ENCODE measurements at places on chromosomes 5 and 9.

DNA sequence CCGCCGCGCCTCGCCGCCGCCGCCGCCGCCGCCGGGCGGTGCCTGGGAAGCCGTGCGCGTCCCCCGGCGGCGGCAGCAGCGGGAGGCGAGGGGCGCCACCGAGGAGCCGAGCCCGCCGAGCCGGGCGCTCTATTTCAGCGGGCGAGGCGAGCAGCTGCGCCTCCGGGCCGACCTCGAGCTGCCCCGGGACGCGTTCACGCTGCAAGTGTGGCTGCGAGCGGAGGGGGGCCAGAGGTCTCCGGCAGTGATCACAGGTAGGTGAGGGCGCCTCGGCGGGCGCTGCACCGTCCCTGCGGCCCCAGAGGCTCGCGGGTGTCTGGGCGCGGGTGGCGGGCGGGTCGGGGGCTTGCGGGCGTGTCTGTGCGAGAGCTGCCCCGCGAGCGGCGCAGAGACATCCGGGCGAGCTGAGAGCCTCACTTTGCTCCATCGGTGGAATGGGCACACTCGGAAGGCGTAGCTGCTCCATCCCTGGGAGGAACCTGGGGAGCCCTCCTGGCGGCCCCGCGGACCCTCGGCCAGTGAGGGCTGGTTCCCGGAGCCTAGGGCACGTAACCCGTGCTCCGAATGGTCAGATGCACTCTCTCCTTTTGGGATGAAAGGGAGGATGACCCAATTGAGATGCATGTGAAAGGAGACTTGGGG, 864 bp downstream of the PAPPA start:
- DNase-seq, result no peak

DNA sequence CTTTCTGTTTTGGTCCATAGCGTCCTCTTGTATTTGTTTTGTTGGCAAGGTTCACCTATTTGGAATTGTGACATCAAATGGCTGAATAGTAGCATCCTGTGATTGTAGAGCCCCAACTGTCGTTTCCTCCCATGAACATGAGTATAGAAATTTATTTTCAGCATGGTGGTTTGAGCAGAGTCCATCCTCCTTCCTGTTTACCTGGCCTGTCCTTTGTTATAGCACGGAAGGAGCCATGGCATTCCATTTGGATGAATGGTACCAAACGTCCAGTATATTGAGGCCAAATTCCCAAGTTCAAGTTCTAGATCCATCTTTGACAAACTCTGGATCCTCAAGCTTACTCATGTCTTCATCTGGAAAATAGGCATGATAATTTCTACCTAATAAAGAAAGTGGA, 16.8 kb downstream of the RASGRF2 start:
- no peak for DNase-seq

- no peak for DNase-seq
Measured at GRCh38 chr9:104682642-104683041, 11.7 kb upstream of the OR13D1 start.

DNA sequence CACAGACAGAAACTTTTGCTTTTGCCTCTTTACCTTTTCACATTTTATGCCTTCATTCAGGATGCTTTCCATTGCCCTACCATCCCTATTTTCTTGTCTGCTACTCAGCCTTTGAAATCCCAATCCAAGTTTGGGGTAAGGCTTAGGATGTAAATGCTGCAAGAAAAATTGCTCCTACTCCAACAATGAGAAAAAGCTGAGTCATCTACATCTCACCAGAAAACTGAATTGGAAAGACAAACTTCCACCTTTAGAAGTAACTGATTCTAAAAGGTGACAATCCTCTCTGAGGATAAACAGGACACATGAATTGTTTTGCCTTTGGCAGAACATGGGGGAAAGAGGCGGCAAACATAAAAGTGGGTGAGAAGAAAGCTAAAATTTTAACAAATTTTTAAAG, 295.6 kb downstream of the NR2F1-AS1 start:
- no peak for DNase-seq

DNA sequence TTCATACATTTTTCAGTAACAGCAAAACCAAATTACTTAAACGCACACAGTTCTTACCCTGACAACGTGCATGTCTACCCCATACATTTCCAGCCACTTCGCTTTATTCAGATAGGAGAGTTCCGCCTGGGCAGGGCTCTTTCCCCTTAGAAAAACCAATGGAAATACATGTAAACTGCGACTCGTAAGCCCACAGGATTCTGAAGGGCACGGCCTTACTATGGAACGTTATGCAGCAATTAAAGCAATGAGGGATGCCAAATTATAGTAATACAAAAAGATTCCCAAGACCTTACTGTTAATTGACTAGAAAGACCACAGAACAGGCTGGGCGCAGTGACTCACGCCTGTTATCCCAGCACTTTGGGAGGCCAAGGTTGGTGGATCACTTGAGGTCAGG, 64.5 kb downstream of the EPB41L4B start:
- DNase-seq, result no peak

DNA sequence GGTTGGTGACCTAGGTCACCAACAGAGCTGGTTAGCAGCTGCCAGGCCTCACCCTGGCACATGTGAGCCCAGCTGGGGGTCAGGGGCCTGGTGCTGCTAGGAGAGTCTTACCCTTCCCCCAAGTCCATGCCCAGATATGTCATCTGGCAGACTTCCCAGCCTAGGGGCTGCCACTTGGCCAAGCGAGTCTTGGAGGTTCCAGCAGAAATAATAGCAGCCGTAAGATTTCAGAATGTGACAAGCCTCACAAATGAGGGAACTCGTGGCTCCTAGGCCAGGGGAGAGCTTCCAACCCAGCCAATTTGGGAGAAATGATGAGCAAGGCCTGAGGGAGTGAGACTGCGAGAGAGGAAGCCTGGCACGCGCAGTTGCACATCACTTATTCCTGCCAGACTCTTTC, 11.1 kb downstream of the URM1 start:
- DNase-seq, result no peak

DNA sequence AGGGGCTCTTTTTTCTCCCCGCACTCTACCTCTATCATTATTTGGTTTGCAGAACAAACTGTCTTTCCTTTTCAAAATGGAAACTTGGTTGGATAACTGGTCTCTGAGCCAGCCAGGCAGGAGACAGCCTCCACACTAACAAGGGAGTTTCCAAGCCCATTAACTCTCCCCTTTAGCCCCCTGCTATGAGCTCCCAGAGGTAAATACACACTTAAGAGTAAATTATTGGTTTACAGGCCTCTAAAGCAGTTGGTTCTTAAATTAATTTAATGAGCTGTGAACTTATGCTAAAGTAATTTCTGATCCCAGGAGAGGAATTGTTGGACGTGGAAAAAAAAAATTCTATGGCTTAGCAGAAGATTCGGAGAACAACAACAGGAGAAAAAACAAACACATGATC, 30.3 kb downstream of the EPB41L4A start:
- no peak for DNase-seq

DNA sequence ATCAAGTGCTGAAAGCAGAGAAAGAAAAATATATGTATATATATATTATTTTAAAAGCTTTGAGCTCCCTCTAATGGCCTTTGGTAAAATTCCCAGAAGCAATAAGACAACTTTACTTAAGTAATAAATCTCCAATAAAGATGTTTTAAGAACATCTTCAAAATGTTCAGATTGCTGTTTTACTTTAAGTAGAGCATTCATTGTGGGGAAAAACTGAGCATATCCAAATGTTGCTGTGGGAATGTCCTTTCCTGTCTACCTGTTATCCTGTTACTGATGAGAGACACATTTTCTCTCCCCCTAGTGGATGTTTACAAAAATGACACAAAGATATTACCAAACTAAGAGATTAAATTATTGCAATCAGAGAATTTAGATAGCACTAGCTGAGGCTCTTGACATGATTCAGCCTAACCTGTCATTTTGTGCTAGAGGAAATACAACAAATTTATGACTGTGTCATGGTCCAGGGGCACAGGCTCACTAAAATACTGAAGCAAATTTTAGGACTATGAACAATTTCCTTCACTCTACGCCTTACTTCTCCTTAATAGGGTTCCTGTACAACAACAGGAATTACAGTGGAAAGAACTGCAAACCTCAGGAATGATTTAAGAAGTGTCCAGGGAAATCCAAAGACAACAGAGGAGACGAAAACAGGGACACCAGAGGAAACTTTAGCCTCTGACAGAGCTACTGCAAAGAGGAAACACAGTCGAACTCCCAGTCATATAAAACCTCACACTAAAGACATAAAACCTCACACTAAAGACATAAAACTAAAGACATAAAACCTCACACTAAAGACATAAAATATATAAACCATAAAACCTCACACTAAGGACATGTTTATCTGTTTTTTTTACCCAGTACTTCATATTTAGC, 24.3 kb upstream of the PRRC1 start:
- no peak for DNase-seq

- peak; percentile 26 for DNase-seq
Measured at GRCh38 chr9:93673021-93673838, 96.8 kb downstream of the PHF2 start.

GRCh38 chr5:128378196-128378595, 159.8 kb downstream of the FBN2 start:
- DNase-seq, result no peak

DNA sequence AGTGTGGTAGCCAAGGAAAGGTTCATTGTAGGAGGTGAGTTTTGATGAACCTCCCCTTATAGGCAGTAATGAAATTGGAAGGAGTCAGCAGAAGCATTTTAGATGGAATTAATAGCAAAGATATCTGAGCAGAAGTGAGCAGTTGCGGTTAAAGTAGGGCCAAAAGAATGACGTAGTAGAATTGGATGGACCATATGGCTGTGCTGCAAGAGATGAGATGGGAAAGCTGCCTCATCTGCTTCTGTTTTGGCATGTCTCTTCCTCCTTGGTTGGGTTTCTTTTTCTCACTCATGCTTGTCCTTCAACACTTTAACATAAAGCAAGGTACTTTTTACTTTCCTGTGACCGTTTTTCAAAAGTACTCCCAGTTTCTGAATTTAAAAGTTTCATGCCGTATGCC, 55.8 kb downstream of the AQP7 start:
- no peak for DNase-seq

DNA sequence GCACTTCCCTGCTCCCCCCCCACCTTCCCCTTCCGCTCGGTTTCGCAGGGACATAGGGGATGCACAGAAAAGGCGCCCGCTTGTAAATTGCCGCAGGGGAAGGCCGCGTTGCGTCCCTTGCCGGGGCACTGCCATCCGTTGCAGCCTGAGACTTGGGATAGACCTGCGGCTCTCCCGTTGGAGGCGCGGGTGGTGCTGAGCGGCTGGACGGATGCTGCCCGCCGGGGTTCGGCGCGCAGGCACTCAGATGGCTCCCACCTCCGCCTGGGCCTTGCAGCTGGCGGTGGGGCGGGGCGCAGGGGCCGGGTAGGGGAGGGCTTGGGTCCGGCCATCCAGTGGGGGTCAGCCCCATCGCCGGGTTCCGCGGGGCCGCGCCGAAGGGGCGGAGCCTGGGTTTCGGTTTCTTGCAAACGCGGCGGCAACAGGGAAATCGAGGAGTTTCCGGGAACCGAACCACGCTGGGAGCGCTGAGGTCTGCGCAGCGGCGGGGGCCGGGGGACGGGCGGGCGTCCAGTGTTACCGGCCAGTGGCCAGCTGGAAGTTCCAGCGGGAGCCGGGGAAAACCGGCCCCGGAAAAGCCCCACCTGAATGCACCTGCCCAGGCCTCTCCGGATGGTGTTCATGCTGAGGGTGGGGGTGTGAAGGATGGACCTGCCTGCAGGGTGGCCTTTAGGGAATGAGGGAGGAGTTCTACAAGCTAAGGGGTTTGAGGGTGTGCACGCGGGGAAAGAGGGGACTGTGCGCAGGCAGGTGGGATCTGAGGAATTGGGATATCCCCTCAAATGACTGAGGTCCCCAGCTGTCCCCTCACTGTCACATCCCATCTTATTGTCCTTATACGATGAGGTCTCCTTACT, 6.3 kb upstream of the IRF1 start:
- DNase-seq, result peak; percentile 83

GRCh38 chr9:37210737-37211523, 90.6 kb downstream of the ZCCHC7 start:
- no peak for DNase-seq

DNA sequence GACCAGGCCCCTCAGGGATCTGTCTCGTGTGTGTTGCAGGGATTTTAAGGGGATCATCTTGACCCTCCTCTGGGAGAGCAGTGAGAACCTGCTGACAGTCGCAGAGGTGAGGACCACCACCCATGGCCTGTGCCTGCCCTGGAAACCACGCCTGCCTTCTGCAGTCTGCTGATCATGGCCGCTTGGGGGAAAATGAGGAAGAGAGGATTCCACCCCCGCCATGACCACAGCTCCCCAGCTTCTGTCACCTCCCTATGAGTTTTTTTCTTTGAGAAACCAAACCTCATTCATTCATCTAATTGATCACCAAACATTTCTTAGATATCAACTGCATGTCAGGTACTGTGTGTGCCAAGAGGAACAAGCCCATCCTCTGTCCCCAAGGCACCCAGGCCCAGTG, 46.3 kb upstream of the TDRD7 start:
- DNase-seq, result no peak

DNA sequence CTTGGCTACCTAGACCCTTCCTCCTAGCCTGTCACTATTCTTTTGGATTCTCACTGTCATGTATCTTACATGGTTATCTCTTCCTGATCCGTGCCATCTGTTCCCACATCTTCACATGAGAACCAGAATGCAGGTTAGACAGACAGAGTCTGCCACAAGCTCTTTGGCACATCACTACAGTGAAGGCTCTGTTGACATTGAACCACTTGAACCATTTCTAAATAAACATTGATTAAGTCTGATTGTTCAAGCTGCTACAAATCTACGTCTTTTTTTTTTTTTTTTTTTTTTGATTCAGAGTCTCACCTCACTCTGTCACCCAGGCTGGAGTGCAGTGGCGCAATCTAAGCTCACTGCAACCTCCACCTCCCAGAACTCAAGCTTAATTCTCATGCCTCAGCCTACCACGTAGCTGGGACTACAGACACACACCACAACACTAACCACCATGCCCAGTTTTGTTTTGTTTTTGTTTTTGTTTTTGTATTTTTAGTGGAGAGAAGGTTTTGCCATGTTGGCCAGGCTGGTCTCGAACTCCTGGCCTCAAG, 85.1 kb upstream of the LRRTM2 start:
- DNase-seq, result no peak

Data from activated T-cell treated with anti-CD3 and anti-CD28 coated beads, Interleukin-2, amount 50 U/mL, for 24 hours (primary cell).